ENCODE measurements at places on chromosomes 2 and 18.
A peak's percentile ranks its signal among the peaks of the same experiment; 100 is the strongest.

DNA sequence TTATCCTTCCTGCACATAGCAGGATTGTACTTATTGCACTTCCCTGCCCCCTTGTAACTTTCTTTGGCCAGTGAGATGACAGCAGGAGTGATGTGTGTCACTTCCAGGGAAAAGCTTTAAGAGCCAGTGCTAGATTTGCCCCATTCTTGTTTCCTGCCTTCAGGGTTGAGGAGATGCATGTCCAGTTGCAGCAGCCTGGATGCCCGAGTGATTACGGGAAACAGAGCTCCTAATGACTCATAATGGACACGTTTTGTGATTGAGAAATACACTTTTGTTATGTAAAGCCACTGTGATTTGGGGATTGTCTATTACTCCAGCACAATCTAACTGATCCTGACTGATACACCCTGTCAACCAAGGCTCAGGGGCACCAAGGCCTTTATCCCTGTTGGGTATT lies 5.0 kb upstream of the TET3 start:
- DNase-seq, result peak; percentile 63

- DNase-seq, result no peak
Measured at GRCh38 chr18:55483266-55483871, 104.6 kb downstream of the TCF4 start.

- no peak for DNase-seq
Measured at GRCh38 chr18:48036641-48037421, 106.4 kb upstream of the SMAD2 start.

- no peak for DNase-seq
Measured at GRCh38 chr2:241041589-241042158, 43.3 kb downstream of the SNED1 start.

DNA sequence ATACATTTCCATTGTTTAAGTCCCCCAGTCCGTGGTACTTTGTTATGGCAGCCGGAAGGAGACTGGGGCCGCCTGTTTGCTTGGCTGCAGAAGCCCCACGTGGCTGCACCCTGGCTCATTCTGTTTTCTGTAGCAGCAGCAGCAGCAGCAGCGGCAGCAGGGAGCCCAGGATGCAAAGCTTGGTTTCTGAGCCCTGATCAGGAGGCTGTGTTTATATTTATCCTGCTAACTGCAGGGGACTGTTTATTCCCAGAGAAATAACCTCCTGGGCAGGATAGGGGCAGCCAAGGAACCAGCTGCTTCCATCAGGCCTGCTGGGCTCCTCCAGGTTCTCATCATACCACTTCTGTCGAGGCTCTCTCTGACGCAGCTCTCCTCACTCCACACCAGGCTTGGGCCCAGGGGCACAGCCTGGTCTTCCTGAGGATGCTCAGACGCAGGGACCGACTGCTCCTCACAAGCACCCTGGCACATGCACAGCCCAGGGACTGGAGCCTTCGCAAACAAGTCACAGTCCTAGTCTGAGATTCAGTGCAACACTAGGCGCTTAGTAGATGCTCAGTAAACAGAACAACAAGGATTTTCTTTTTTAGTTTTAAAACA lies 139.0 kb downstream of the MSH2 start:
- no peak for DNase-seq

GRCh38 chr18:76657911-76658470 lies 162.9 kb upstream of the ZNF516 start:
- no peak for DNase-seq

DNA sequence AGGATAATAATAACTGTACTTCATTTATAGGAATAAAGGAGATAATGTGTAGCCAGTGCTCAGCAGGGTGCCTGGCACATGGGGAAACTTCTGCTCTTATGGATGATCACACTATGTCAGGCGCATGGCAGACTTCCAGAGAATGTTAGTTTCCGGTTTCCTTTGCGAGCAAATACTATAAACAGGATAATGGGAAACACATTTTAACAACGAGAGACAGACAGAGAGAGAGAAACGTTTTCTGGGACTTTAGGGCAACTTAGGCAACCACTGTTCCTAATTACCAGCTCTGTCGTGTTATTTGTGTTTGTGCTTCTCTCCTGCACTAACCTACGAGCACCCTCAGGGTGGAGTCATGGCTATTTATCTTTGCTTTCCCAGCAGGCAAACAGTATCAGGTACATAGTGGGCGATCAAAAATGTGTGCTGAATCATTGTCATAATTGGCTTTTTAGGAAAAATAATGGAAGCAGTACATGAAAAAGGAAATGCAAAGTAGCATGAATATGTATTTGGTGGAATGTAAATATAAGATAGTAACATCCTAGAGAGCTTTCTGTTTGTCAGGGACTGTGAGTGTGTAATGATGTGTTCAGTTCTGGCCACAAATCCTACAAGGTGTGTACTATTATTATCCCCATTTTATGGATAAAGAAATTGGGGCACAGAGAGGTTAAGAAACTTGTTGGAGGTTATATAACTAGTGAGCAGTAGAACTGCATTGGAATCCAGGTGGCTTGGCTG lies 36.8 kb upstream of the IGFBP2 start:
- peak; percentile 54 for DNase-seq

DNA sequence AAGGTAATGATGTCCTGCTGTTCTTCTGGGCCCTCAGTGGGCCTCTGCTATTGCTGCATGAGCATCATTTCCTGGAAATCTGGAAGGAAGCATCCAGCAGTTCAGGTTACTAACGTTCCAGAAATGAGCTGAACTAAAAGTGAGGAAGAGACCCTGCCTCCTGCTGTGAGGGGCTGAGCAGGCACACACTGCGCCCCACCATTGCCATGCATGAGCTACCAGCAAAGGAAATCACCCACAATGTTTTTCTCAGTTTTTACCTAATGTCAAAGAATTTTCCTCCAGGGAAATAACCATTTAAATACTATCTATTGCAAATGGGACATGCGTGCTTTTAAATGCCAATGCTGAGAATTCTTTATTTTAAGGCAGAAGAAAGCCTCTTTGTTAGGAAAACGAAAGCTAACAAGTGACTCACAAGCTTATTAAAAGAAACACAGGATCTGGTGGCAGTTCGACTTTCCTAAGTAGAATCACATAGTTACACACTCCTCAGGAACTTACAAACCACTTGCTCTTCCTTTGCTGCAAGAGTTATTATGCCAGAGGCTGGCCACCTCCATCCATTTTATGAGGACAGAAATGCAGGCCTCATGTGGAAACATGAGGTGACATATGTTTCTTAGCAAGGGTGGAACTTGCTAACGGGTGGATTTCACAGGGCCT lies 152.6 kb upstream of the TTC39C start:
- DNase-seq, result peak; percentile 59

DNA sequence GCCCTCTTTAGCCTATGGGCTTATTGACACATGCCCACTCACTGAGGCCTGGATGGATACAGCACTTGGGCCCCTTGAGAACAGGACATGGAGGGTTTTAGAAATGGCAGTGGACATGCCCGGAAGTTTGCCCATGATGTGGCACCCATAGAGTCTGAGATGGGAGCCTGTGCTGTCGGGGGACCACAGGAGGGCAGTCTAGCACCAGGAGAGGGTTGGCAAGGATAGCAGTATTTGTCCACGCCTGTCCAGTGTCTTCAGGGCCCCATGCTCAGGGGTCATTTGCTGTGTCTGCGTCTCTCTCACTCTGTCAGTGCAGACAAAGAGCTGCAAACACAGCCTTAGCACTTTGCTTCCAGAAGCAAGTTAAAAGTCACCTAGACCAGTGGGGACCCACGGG lies 48.7 kb downstream of the IL1RL2 start:
- DNase-seq, result peak; percentile 40

- DNase-seq, result no peak
Measured at GRCh38 chr2:33106115-33106514, 159.4 kb downstream of the LTBP1 start.

- no peak for DNase-seq
Measured at GRCh38 chr2:165390875-165391274, 78.6 kb upstream of the CSRNP3 start.

GRCh38 chr18:41731884-41732283 lies 223.2 kb upstream of the PIK3C3 start:
- DNase-seq, result peak; percentile 84

DNA sequence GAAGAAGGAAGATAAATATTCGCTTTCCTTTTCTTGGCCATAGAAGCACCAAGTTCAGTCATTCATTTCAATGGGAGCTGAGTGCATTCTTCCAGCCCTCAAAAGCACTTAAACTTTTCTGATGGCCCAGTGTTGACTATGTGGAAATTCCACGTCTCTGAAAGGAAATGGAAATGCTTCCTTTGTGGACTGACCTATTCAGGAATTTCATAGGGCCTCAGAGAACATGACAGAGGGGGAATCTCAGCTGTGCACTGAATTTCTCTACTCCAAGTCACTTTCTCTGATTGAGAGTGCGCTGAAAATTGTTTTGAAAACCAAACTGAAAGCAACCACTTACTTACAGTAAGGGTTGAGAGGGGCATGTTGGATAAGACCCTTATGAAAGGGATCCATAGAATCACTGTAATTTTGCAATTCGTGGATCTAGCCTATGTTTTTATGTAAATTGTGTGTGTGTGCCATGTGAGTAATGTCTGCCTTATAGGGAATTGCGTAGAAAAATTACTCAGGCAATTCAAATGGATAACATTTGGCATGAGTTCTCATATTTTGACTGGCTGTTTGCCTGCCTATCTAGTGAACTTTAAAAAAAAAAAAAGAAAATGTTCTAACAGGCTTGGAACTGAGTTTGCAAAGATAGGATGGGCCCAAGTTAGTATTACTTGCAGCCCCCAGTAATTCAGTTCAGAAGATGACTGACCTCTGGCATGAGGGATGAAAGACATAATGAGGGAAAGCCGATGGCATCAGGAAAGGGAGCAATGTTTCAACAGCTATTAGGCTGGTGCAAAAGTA lies 437.0 kb downstream of the PTPRM start:
- peak; percentile 79 for DNase-seq

GRCh38 chr2:51505533-51505932 lies 473.6 kb upstream of the NRXN1 start:
- DNase-seq, result no peak

- no peak for DNase-seq
Measured at GRCh38 chr2:241519669-241520068, 11.3 kb upstream of the STK25 start.

DNA sequence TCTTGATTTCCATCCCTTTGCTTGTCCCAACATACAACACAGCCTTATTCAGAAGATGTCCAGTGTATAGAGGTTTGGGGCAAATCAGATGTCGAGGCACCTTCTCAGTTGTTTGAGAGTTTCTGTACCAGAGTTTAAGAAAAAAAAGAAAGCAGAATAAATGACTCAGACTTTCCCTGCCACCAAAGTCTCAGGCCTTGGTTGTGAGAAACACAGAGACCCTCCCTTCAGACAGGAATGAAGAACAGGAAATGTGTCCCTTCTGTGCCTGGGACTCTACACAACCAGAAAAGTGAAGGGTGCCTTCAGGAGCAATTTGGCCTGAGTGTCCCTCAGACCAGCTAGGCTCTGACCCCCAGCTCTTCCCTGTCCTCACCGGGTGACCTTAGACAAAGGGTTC lies 37.3 kb upstream of the REL start:
- DNase-seq, result no peak

GRCh38 chr2:232632904-232633412 lies 446 bp upstream of the EFHD1 start:
- DNase-seq, result no peak

DNA sequence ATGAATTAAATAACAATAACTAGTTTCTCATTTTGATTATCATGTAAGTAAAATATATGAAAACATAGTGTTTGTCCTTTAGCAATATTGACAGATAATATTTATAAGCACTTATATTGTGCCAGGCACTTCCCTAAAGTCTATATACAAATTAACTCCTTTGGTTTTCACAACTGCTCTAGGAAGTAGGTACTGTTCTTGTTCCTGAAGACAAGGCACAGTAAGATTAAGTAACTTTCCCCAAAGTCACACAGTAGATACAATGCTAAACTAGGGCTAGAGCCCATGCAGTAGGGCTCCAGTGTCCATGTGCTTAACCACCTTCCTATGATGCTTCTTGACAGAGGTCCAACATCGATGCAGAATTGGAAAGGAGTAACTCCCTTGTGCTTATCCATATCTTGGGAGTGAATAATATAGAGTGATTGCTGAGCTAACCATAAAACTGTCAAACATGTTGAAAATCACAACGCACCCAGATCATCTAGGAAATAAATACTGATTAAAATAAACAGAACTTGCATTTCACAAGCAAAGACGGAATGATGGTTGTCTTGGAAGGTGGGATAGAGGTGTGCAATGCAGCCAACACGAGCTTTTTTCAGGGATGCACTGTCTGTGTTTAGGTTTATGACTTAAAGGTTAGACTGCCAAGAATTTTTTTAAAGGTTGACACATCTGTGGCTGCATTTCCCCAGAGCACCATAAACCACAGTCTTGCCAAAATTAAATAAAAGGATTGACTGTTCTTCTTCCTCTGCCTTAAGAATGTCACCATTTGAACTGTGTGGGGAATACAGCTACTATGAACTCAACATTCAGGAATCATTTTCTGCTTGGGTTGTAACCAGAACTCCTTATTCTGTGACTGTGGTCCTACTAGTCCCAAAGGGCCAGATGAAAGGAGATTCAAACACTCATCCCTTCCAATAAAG lies 80.8 kb downstream of the ANKRD44 start:
- no peak for DNase-seq

- DNase-seq, result no peak
Measured at GRCh38 chr2:147425437-147426029, 419.3 kb upstream of the ACVR2A start.

GRCh38 chr2:181354626-181355025 lies 102.6 kb upstream of the ITGA4 start:
- DNase-seq, result no peak

DNA sequence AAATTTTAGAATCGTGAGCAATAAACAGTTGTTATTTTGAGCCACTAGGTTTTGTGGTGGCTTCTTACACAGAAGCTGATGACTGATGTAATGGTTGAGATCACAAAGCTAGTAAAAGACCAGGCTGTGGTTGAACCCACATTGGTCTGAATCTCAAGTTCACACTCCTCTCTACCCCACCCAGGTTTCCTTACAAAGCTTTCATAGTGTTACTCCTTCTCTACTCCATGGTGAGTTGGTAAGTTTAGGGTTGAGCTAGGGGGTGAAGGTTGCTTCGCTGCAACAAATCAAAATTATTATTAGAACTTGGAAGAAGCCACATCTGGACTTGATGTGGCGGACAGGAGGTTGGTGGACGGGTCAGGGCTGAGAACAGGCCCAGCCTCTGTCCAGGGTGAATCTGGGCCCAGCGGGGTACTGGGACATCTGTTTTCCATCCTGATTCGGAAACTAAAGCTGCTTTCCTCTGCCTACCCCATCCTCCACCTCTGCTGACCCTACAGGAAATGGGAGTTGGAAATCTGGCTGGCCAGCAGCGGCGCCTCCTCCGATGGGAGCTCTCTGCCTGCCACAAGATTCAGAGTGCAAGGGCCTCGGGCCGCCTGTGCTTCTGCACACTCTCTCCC lies 86.3 kb downstream of the ZFP36L2 start:
- DNase-seq, result peak; percentile 61

GRCh38 chr18:45517181-45517741 lies 98.0 kb upstream of the SLC14A2 start:
- no peak for DNase-seq

DNA sequence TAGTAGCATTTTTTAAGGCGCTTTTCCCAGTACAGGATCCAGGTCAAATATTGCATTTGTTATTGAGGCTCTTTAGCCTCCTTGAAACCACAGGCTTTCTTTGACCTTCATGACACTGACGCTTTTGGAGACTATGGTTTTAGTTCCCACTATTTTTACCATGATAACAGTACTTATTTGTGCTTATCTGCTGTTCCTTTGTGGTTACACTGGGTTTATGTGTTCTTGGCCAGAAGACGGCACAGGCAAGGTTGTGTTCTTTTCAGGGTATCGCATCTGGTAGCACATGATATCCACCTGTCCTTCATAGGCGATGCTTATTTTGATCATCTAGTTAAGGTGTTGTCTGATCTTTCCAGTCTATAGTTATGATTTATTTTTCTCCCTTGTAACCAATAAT lies 16.8 kb upstream of the MBOAT2 start:
- no peak for DNase-seq

GRCh38 chr2:39881494-39881893 lies 102.4 kb upstream of the THUMPD2 start:
- no peak for DNase-seq
